ENCODE measurements at places on chromosomes 3 and 15. TPM values are rescaled to one million over a fixed set of nuclear protein-coding genes. Genes with fewer than 3 reads are reported as not detected.

SLC35G2 gene
- 7.8 TPM for total RNA-seq

ELL3 gene
- 4.3 TPM for total RNA-seq

GRCh38 chr3:190432216-190432615, 17.5 kb downstream of the TMEM207 start:
- H3K4me3 ChIP-seq = no peak overlapping the region
- H3K4me1 ChIP-seq = no peaks in the 10 kb centered on the region
- H3K27me3 ChIP-seq = no peaks in the 10 kb centered on the region
- no peak for DNase-seq
- no peak overlapping the region for H3K27ac ChIP-seq

GRCh38 chr3:35523838-35524237, 115.5 kb upstream of the ARPP21 start:
- H3K4me3 ChIP-seq = no peak overlapping the region
- no peak for DNase-seq
- no peaks in the 10 kb centered on the region for H3K4me1 ChIP-seq
- no peaks in the 10 kb centered on the region for H3K27me3 ChIP-seq

SOX14 gene
- not detected for total RNA-seq

RTP4 gene
- 5.6 TPM for total RNA-seq

SV2B gene
- total RNA-seq = 0.87 TPM

GOLGA6L22 gene
- total RNA-seq = not detected

- no peaks in the 10 kb centered on the region for H3K4me1 ChIP-seq
- no peaks in the 10 kb centered on the region for H3K36me3 ChIP-seq
Measured at GRCh38 chr3:3615533-3615932, 183.7 kb upstream of the LRRN1 start.

- H3K27me3 ChIP-seq = no peaks in the 10 kb centered on the region
- DNase-seq = no peak
- no peak overlapping the region for H3K4me3 ChIP-seq
Measured at GRCh38 chr3:167502401-167502800, 28.6 kb upstream of the SERPINI2 start.

- no peak overlapping the region for H3K4me3 ChIP-seq
- peak; percentile 74 for DNase-seq
- no peaks in the 10 kb centered on the region for H3K36me3 ChIP-seq
- no peaks in the 10 kb centered on the region for H3K27me3 ChIP-seq
Measured at GRCh38 chr15:47293466-47294162, 423.7 kb upstream of the SEMA6D start.

DNA sequence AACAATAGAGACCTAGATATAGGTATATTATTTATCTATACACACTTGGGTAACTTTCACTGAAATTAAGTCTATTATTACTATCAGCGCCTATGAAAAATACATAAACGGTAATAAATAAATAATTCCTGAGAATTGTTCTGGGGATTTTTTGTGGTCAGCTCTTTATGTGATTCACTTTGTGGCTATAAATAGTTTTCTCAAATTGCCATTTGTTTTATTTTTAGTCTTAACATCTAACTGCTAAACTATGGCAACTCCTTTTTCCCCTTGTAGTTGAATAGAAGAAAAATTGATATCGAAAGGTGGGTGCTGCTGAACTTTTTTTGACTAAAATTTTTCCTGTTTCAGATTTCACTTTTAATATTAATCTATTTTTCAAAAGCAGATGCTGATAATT, 189.0 kb downstream of the VGLL3 start:
- no peak overlapping the region for H3K27ac ChIP-seq
- H3K36me3 ChIP-seq = no peaks in the 10 kb centered on the region
- no peak overlapping the region for H3K4me3 ChIP-seq
- H3K4me1 ChIP-seq = no peaks in the 10 kb centered on the region
- DNase-seq = no peak
- H3K27me3 ChIP-seq = no peaks in the 10 kb centered on the region

DNA sequence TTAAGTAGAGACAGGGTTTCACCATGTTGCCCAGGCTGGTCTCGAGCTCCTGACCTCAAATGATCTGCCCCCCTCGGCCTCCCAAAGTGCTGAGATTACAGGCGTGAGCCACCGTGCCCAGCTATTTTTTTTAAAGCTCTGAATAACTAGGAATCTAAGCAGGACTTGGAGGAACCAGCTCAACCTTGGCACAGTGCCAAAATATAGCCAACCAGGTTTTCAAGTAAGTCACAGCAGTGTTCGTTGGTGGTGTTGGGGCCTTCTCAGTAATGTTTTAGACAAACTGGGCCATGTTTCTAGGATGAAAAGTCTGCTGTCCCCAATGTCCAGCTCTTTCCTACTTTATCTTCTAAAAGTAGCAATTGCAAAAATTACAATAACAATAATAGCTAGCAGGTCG, 6.4 kb upstream of the ADAM10 start:
- H3K27ac ChIP-seq = no peak overlapping the region
- no peaks in the 10 kb centered on the region for H3K36me3 ChIP-seq
- no peaks in the 10 kb centered on the region for H3K4me1 ChIP-seq
- no peak for DNase-seq
- H3K4me3 ChIP-seq = no peak overlapping the region

DNA sequence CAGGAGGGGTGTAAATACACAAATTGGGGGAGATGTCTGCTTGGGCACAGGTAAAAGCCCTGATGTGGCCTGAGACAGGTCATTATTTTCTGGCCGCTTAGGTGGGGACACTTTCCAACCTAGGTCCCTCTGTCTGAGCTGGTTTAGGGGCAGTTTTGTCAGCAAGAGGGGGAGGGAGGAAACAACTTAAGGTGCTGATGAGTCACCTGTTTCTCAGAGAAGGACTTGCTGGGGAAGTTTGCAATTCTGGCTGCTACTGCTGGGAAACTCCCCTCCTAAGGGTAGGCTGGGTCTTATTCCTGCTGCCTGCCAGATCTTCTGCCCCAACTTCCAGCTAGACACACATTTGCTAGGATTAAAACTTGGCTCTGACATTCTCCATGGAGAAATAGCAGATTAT, 4.8 kb upstream of the RHOV start:
- H3K27me3 ChIP-seq = no peaks in the 10 kb centered on the region
- H3K27ac ChIP-seq = no peak overlapping the region
- H3K4me3 ChIP-seq = no peak overlapping the region
- no peaks in the 10 kb centered on the region for H3K36me3 ChIP-seq
- DNase-seq = no peak

- H3K27ac ChIP-seq = no peak overlapping the region
- no peaks in the 10 kb centered on the region for H3K36me3 ChIP-seq
- no peaks in the 10 kb centered on the region for H3K4me1 ChIP-seq
- DNase-seq = no peak
- H3K27me3 ChIP-seq = no peaks in the 10 kb centered on the region
Measured at GRCh38 chr3:95389725-95390313, 1327.0 kb downstream of the NSUN3 start.

DNA sequence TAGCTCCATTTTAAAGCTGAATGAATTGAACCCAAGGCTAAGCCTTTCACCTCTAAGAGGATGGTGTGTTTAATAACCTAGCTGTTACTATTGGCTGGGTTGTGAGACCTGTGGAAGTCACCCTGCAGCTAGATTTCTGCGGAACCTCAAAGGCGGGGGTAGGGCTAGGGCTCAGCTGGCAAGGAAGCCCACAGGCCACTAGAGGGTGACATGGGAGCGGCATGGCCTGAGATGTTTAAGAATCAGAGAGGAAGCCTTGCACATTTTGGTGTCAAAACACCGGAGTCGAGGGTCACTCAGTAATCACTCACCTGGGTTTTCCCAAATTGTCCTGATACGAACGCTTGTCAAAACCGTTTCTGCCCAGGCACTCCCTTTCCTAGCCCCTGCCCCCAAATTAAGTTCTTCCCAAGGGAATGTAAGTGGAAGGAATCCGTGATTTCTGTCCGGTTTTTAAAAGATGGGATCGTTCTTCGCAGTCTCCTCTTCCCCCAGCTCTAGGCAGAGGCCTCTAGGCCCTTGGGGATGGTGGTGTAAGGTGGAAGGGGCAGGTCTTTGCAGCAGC, 3.8 kb upstream of the ACAD9 start:
- H3K4me1 ChIP-seq = peaks cover 17% of the 10 kb centered on the region
- H3K4me3 ChIP-seq = no peak overlapping the region
- no peak overlapping the region for H3K27ac ChIP-seq
- no peak for DNase-seq
- H3K36me3 ChIP-seq = no peaks in the 10 kb centered on the region

- no peaks in the 10 kb centered on the region for H3K4me1 ChIP-seq
- no peak overlapping the region for H3K27ac ChIP-seq
- H3K36me3 ChIP-seq = no peaks in the 10 kb centered on the region
- H3K27me3 ChIP-seq = no peaks in the 10 kb centered on the region
- no peak overlapping the region for H3K4me3 ChIP-seq
Measured at GRCh38 chr15:35956056-35956455, 410.1 kb upstream of the DPH6 start.

GRCh38 chr3:18968120-18968519, 180.2 kb upstream of the KCNH8 start:
- H3K27ac ChIP-seq = no peak overlapping the region
- H3K27me3 ChIP-seq = no peaks in the 10 kb centered on the region
- H3K36me3 ChIP-seq = no peaks in the 10 kb centered on the region
- DNase-seq = no peak
- no peaks in the 10 kb centered on the region for H3K4me1 ChIP-seq
- no peak overlapping the region for H3K4me3 ChIP-seq

ASB14 gene
- not detected for total RNA-seq

RPL39L gene
- 3.9 TPM for total RNA-seq

DNA sequence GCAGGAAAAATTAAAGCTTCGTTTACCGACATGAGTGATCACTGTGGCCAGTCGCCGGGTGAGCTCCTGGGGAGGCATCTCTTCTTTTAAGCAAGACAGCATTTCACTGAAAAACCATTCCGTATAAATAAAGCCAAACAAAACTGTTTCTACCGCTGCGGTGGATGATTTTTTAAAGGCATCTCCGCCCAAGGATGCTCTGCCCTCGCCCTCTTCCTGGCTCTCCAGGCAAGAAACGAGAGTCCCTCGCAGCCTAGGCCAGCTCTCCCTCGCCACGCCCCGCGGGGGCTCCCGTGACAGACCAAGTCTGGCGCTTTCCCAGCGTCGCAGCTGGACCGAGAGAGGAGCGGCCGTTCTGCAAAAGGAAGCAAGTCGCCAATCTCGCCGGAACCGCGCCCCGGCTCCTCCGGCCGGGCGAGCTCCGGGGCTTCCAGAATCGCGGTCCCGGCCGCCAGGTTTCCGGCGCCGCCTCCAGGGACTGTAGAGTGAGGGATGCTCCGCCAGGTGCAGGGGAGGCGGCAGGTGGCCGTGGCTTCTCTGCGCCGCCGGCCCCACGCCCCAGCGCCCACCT, 458 bp downstream of the MCF2L2 start:
- DNase-seq = peak; percentile 78
- no peaks in the 10 kb centered on the region for H3K36me3 ChIP-seq
- no peak overlapping the region for H3K27ac ChIP-seq
- peaks cover 20% of the 10 kb centered on the region for H3K27me3 ChIP-seq

TGM4 gene
- total RNA-seq = not detected

CCDC9B gene
- 72.5 TPM for total RNA-seq

GOLGA6C gene
- not detected for total RNA-seq

DNA sequence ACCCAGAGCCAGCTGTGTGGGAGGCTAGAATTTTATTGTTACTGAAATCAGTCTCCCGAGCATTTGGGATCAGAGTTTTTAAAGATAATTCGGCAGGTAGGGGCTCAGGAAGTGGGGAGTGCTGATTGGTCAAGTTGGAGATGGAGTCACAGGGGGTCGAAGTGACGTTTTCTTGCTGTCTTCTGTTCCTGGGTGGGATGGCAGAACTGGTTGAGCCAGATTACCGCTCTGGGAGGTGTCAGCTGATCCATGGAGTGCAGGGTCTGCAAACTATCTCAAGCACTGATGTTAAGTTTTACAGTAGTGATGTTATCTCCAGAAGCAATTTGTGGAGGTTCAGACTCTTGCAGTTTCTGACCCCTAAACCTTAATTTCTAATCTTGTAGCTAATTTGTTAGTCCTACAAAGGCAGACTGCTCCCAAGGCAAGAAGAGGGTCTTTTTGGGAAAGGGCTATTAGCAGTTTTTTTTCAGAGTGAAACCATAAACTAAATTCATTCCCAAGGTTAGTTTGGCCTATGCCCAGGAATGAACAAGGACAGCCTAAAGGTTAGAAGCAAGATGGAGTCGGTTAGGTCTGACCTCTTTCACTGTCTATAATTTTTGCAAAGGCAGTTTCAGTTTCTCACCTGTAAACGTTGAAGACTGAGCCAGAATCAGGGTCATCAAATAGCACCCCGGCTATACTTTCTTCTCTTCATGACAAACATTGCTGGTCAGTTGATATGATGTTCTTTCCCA, 28.2 kb downstream of the FLNB start:
- no peaks in the 10 kb centered on the region for H3K36me3 ChIP-seq
- no peak overlapping the region for H3K27ac ChIP-seq
- H3K4me3 ChIP-seq = no peak overlapping the region
- no peak for DNase-seq

MUC4 gene
- total RNA-seq = 1.1 TPM

DNA sequence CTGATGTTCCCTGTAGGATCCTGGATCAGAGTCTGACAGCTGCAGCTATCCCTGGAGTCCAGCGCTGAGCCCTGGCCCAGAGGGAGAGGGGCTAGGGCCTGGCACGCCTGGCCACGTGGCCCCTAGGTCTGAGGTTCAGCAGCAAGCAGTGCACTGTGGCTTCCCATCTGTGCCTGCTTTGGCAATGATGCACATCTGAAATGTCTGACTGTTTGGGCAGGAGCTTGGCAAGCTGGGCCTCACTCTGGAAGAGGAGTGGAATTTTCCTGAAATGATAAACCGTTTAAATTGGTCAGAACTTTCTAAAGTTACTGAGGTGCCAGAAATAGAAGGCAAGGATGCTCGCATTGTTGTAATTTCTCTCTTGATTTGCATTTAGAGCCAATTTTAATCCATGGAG, 48.8 kb upstream of the MRPS22 start:
- no peak overlapping the region for H3K4me3 ChIP-seq
- no peaks in the 10 kb centered on the region for H3K4me1 ChIP-seq
- no peak for DNase-seq

Measured in upper lobe of right lung (tissue), 1 donor.